Choroid plexus epithelial cell (primary cell): ENCODE measurements at places on chromosomes 2 and 18.
A peak's percentile ranks its signal among the peaks of the same experiment; 100 is the strongest.

DNA sequence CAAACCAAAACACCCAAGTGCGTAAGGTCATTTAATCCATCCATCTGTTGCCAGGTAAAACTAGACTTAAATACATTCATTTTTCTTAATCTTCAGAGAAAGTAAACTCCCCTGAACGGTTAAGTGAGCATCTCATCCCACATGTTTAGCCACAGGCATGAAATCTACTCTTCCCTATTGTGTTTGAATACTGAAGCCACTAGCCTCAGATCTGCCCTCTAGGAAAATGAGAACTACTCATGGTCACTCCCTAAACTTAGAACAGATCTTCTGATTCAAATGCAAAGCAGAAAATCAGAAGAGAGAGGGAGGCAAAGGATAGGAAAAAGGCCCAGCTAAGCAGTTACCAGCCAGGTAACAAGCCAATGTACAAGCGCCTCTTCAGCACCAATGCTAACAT, 7.1 kb downstream of the TMEM247 start:
- DNase-seq: no peak

- DNase-seq: no peak
These were observed 261.6 kb downstream of the LTBP1 start for GRCh38 chr2:33208400-33208799.

DNA sequence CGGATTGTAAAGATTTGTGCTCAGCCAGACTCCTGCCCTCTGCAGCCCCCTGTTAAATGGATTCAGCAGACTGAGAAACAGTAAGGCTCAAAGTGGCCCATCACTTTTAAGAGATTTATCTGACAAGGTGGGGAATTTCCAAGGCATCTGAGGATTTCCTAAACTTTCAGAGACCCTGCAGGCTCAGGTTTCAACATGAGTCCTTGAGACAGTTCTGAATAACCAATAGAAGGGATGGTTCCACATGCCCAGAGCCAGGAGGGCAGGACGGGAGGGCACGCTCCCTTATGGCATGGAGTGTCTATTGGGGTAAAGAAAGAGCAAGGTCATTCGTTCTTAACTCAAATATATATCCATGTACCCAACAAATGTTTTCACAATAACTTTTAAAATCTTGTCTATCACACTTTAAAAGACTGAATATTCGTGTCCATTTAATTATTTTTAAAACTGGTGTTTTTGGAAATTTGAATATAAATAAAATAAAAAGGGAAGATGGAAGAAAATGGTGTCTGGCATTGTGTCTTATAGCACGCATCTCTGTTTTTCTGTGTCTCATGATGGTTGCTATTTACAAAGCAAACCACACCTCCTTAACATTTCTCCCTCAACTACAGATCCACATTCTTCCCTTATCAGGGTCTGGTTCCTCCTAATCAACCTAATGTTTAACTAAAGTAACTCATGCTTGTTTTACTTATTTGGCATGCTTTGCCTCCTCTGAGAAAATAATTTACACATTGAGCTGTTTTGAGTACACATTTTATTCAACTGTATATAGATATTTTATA, 56.0 kb upstream of the DSG1 start:
- DNase-seq: peak; percentile 10

DNA sequence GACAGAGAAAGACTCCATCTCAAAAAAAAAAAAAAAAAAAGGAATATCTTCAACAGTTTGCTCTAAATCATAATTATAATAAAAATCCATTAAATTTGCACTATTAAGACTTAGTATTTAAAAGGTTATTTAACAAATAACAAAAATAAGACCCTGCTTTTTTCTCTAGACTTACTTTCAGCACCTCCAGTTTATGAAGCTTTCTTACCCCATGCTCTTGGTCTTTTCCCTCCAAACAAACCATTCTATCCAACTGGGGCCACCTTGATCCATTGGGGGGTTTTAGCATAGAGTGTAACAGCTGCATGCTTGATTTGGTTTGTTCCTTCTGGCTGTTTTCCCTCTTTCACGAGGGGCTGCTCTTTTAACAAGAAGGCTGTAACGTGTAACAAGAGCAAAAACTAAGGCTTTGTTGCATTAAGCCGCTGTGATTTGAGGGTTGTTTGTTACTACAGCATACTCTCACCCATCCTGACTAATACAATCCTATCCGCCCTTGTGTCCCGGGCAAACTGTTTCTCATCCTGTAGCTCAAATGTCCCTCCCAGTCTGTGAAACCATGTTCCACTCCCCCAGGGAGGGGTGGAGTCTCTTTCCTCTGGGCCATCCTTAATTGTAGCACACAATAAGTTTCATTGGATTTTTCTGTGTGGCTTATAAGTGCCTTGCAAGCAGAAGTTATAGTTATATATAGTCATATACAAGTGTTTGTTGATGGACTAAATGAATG, 9.6 kb upstream of the MYCN start:
- no peak for DNase-seq

- DNase-seq: no peak
These were observed 99.4 kb downstream of the ZNF516 start for GRCh38 chr18:76395609-76396008.

- DNase-seq: peak; percentile 96
These were observed 139.9 kb upstream of the ZEB2 start for GRCh38 chr2:144659731-144660275.

DNA sequence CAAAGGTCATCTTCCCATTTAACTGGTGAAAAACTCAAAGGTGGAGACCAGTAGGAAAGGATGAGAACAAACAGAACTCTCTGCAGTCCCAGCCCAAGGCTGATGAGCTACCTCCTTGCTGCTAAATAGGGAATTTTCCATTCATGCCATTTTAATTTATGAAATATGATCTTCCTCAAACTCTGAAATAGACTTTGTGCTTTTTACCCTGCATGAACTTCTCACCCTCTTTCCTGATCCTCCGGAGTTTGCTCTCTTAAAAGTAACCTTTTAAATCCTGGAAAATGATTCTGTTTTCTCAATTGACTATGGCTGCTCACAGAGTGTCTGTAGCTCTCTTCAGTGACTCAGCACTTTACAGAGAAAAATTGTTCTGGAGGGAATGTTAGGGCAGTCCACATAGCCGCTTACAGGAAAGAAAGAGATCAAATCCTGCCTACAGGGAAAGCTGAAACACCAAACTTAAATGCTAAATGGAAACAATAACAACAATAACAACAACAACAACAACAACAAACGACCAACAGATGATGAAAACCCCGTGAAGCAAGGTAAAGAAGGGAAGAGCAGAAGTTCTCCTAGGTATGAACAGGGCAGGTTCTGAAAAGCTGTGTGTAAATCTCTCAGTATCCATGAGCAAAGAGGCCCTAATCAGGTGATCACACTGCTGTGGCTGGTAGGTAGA, 79.8 kb upstream of the SESTD1 start:
- DNase-seq: peak; percentile 60

DNA sequence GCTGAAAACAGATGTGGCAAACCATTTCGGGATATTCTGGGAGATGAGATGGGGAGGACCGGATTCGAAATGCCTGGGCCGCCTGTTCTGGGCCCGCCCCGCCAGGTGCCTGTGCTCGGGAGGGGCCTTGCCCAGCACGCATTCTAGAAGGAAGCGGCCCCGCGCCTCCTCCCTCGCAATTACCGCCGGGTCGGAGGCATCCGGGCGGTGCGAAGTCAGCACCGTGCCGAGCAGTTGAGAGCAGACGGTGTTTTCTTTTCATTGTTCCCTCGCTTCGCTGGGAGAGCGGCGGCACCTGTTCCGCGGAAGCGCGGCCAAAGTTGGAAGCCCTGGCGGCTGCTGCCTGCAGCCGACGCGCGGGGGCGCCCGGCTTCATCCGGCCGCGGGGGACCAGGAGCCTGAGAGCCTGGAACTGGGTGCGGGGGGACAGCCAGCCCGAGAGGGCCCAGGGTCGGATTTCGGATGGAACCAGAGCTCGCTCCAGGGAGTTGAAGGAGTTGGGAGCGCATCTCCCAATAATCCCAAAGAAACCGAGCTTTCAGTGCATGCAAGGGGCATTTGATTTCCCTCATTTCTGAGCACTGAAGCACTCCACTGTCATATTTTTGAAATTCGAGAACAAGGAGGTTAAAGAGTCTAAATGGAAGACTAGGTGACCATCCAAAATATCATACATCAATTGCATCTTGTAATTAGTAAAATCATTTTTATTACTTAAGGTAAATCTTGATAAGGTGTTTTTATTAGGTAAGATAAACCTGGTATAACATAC, 241.8 kb upstream of the RAB12 start:
- peak; percentile 30 for DNase-seq

DNA sequence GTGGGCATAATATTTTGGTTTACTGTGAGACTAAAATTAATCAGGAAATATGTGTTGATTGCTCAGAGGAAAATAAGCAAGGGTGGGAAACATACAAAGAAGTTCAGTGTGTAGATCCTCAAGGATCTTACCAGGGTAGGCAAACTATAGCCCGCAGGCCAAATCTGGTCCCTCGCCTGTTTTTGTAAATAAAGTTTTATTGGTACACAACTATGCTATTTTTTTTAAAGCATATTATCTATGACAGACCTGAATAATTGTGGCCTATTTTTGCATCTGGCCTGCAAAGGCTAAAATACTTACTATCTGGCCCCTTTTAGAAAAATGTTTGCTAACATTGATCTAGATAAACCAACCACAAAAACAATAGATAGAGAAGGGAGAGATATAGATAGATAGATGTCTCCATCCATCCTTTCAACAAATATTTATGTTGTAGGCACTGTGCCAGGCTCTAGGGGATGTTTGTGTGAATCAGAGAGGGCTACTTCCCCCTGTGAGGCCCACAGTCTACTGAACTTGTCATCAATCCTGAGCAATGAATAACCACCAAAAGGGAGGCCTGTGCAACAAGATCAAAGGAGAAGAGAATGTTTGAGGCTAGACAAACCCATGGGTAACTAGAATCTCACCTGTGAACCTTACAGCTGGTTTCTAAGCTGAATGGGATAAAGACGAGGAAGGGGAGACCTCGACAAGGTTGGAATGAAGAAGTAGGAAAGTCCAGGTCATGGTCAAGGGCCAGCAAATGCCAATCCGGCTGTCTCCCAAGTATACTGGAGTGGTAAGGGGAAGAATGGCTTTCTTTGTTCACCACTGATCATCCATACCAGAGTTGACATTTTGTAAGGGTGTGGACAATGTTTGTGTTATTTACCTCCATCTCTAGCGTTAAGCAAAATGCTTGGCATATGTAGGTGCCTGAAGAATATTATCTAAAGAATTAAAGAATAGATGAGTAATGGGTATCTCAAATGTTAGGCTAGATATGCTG, 23.6 kb downstream of the ALPK2 start:
- peak; percentile 94 for DNase-seq

GRCh38 chr2:12071318-12071717, 324.9 kb downstream of the LPIN1 start:
- no peak for DNase-seq

GRCh38 chr2:226716126-226716525, 83.5 kb downstream of the IRS1 start:
- no peak for DNase-seq

- no peak for DNase-seq
These were observed 261.4 kb downstream of the MEIS1 start for GRCh38 chr2:66696374-66696773.

- DNase-seq: no peak
These were observed 157.8 kb downstream of the LDLRAD4 start for GRCh38 chr18:13376298-13376840.

- no peak for DNase-seq
These were observed 361.2 kb upstream of the HNRNPA3 start for GRCh38 chr2:176851200-176851888.

DNA sequence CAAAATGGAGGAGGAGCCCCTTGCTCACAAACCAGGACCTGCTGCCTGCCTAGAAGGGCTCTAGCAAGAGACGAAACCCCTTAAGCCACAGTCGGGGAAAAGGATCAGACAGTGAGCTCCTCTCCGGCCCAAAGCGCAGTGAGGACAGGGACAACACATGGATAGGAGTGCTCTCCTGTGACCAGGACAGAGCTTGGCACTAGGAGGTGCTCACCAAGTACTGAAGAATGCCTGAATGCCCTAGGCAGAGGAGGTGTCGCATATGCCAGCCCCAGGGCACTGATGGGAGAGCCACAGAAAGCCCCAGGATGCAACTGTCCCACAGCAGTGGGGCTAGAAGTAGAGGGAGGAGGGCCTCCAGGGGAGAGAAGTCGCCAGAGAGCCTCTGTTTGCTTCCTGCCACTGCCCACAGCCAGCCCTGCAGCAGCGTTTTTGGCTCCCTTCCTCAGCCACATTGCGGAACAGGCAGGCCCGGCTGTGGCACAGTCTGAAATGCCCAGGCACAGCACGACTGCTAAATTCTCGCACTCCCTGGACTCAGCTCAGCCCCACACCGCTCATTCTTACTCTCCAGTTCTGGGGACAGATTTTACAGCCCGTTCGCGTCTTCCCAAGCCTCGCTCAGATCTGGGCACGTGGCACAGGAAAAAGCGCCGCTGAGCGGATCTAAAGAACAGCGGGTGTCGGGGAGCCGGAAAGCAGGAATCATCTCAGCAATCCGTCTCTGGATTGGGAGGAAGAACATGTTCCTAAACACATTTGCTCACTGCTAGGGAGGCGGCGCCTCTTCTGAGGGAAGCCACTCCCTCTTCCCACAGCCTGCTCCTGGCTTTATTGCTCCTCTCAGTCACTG, 98.7 kb upstream of the POU3F3 start:
- DNase-seq: no peak

GRCh38 chr18:62767321-62767720, 52.0 kb downstream of the PHLPP1 start:
- peak; percentile 67 for DNase-seq

GRCh38 chr18:72840109-72840508, 27.7 kb downstream of the NETO1 start:
- DNase-seq: no peak

GRCh38 chr2:227507963-227508362, 36.0 kb downstream of the AGFG1 start:
- peak; percentile 62 for DNase-seq

GRCh38 chr2:241772063-241772499, 4.5 kb upstream of the GAL3ST2 start:
- no peak for DNase-seq

DNA sequence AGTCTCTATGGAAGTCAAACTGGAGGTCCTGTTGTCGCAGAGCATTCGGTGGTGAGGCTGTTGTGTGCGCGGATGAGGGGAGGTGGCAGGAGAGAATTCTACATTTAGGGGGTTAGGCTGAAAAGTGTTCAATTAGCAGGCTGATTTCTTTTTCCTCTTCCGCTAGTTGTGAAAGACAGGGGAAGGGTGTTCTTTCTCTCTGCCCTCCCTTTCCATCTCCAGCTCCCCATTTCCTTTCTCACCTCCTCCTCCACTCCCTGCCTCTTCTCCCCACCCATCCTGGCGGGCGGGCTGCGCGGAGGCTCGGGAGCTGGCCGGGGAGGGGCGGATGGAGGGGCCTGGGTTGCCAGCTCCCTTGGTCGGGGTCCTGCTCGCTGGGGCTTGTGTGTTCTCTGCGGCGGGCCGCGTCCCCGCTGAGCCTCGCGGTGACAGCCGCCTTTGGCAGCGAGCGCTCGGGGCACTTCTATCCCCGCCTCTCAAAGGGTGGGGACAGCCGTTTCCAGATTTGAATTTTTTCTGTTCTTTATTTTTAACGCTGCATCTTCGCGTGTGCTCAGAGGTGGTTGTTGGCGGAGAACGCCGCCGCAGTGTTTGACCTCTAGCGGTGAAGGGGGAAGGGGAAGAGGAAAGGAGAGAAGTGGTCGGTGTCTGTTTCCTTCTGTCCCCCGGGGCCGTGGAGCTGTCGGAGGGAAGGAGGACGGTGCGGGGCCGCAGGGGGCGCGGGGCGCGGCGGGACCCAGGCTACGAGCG, 3.6 kb downstream of the SOX11 start:
- DNase-seq: peak; percentile 56

GRCh38 chr2:47309952-47310800, 92.8 kb upstream of the MSH2 start:
- peak; percentile 85 for DNase-seq
